ENCODE measurements at places on chromosomes 7 and 10.

- no peak for DNase-seq
Observed at GRCh38 chr7:76185187-76185896, 16.4 kb upstream of the SRRM3 start.

DNA sequence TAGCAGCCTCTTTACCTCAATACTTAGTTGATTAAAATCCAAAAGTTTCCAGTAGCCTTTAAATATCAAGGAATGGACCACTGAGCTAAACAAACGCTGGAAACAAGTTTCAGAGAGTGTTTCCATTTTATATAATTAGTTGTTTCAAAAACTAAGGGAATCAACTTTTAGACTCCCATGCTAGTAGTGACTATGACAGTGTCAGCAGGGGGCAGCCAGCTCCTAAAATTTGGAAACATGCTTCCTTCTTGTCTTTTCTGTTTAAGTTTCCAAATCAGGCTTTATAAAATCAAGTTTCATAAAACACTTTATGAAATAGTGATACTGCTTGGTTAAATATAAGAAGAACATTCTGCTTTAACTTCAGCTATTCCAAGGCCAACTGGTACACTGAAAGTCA is 138.2 kb upstream of the TMEM229A start:
- peak; percentile 15 for DNase-seq

- DNase-seq = no peak
Observed at GRCh38 chr7:30171766-30172447, 37.1 kb downstream of the MTURN start.

- DNase-seq = no peak
Observed at GRCh38 chr7:118306771-118307170, 82.3 kb downstream of the ANKRD7 start.

DNA sequence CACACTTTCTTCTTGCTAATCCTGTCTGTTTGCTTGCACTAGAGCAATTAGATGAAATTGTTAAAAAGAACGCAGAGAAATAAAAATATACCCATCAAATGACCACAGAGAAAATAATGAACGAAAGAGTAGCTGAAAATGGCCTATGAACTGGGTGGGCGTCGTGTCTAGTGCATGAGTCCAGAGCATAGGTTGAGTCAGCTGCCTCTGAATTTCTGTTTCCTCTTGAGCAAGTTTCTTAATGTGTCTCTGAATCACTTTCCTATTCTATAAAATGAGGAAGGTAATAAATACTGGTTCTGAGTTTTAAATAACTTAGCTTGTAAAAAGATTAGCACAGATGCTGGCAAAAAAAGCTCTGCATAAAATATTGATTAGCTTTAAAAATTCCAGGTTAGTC is 75.0 kb downstream of the POM121L12 start:
- no peak for DNase-seq

- no peak for DNase-seq
Observed at GRCh38 chr7:104936546-104936945, 77.5 kb upstream of the KMT2E start.

GRCh38 chr10:24971374-24971773 is 19.0 kb upstream of the PRTFDC1 start:
- DNase-seq = no peak

DNA sequence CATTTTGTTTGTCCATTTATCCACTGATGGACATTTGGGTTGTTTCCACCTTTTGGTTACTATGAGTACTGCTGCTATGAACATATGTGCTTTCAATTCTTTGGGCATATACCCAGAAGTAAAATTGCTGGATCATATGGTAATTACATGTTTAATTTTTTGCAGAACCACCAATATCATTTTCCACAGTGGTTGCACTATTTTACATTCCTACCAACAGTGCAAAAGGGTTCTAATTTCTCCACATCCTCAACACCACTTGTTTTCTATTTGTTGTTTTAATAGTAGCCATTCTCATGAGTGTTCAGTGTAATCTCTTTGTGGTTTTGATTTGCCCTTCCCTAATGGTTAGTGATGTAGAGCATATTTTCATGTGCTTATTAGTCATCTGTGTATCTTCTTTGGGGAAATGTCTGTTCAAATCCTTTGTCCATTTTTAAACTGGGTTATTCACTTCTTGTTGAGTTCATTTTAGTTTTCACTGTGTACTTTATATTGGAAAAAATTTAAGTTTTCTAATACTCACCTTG is 101.9 kb downstream of the HIBADH start:
- DNase-seq = no peak

GRCh38 chr10:239109-239508 is 103.9 kb downstream of the ZMYND11 start:
- no peak for DNase-seq

GRCh38 chr7:18508443-18509427 is 13.2 kb downstream of the HDAC9 start:
- peak; percentile 75 for DNase-seq

GRCh38 chr10:66455304-66455703 is 470.5 kb upstream of the LRRTM3 start:
- DNase-seq = peak; percentile 0

- no peak for DNase-seq
Observed at GRCh38 chr7:98968621-98969020, 90.3 kb downstream of the TRRAP start.

DNA sequence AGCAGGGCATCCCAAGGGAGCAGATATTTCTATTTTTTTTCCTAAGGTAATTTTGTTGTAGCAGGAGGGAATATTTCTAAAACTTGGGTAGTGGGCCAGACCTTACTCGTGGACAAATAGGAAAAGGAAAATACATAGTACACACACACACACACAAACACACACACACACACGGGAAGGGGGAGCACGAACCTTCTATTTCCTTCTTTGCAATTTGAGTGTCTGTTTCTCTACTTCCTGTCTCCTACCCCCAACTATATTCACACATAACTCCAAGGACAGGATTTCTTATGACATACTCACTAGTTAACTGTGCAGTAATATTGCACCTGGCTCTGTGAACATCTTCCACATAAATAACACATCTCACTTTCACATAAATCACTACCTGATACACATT is 4.4 kb downstream of the LDB1 start:
- DNase-seq = no peak

- no peak for DNase-seq
Observed at GRCh38 chr10:93445978-93446720, 36.0 kb downstream of the MYOF start.

DNA sequence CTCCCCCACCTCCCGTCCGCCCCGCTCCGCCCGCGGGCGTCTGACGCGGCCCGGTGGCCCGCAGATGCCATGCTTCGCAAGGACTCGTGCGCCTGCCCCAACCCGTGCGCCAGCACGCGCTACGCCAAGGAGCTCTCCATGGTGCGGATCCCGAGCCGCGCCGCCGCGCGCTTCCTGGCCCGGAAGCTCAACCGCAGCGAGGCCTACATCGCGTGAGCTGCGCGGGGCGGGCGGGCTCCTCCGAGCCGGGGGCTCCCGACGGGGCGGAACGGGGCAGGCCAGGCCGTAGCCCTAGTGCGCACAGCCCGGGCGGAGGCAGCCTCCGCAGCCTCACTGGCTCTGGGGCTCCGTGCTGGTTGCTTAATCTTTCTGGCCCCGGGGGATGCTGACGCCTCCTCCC is 2.8 kb downstream of the ASIC3 start:
- peak; percentile 49 for DNase-seq

DNA sequence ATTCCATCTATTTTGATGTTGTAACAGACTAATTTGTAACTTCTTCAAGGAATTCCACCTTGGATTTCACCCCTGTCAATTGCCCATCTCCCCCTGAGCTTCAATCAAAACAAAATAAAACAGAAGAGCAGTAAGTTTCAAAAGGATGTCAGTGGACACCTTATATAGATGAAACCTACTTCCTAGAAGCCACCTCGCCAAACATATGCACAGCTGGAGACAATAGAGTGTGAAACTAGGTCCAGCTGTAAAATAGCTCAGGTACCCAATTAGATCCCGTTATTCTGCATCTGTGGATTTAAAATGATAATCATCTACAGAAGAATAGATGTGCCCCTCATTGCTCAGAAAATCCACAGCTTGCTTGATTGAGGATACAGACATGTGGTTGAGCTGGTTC is 598.6 kb downstream of the SH2D4B start:
- DNase-seq = no peak

- no peak for DNase-seq
Observed at GRCh38 chr7:154571772-154572171, 431.2 kb downstream of the PAXIP1 start.

DNA sequence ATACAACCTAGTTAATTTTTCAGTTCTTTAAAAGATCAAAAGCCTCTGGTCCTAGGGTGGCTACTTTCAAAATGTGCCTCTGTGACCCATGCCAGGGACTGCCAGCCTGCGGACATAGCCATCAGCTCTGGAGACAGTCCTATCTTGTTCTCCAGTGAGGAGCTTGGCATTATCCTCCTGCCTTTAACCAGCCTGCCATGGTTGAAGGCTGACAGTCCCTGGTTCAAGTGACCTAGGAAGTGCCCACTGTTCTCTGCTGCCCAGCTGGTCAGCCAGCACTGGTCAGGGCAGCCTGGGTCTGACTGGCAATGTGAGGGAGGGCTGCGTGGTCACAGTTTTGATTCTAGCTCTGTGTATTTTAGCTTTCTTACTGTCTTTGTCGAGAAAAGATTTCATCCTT is 18.1 kb upstream of the ARHGAP22 start:
- no peak for DNase-seq

- DNase-seq = no peak
Observed at GRCh38 chr10:133396035-133396624, 2.2 kb downstream of the MTG1 start.

GRCh38 chr7:46784732-46785131 is 797.2 kb downstream of the TNS3 start:
- no peak for DNase-seq

Data from GM12865 (cell line).